ENCODE measurements at places on chromosomes 4 and X. TPM values are rescaled to one million over a fixed set of nuclear protein-coding genes. Genes with fewer than 3 reads are reported as not detected.

DNA sequence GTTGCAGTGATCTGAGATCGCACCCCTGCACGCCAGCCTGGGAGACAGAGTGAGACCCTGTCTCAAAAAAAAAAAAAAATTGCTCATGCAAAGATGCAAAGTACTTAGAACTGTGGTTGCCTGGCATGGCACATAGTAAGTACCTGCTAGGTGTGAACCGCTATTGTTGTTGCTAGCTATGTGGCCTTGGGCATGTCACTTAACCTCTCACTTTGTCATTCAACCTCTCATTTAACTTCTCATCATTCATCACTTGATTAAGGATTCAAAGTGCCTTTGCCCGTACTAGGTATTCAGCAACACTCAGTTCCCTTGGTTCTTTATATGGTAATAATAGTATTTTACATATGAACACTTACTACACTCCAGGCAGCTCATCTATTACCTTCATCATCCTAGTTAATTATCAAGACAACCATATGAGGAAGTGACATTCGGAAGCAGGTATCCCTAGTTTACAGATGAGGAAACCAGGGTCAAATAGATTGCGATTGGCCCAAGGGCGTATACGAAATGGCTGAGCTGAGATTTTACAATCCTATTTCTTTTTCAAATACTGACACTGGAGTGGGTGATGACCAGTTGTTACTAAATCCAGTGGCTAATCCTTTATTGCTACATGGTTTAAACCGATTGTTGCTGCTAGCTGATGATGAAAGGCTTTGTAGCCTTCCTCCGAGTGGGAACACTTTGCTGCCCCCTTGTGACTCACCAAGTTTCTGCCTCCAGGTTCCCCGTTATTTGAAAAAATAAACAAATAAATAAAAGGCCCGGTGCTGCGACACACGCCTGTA, 28.8 kb upstream of the SOWAHD start:
- no peaks in the 10 kb centered on the region for H3K27me3 ChIP-seq
- H3K4me3 ChIP-seq, result no peak overlapping the region
- no peaks in the 10 kb centered on the region for H3K4me1 ChIP-seq
- peak; percentile 60 for DNase-seq
- H3K36me3 ChIP-seq, result peaks cover 3% of the 10 kb centered on the region
- H3K27ac ChIP-seq, result no peak overlapping the region

SPCS3 gene
- total RNA-seq, result 109 TPM

DGAT2L6 gene
- total RNA-seq, result not detected

- H3K27ac ChIP-seq, result no peak overlapping the region
- H3K4me3 ChIP-seq, result no peak overlapping the region
- DNase-seq, result no peak
- peaks cover 25% of the 10 kb centered on the region for H3K36me3 ChIP-seq
Observed at GRCh38 chrX:15694941-15695451, 30.4 kb upstream of the CLTRN start.

TIGD2 gene
- 10.1 TPM for total RNA-seq

DNAAF6 gene
- not detected for total RNA-seq

DNA sequence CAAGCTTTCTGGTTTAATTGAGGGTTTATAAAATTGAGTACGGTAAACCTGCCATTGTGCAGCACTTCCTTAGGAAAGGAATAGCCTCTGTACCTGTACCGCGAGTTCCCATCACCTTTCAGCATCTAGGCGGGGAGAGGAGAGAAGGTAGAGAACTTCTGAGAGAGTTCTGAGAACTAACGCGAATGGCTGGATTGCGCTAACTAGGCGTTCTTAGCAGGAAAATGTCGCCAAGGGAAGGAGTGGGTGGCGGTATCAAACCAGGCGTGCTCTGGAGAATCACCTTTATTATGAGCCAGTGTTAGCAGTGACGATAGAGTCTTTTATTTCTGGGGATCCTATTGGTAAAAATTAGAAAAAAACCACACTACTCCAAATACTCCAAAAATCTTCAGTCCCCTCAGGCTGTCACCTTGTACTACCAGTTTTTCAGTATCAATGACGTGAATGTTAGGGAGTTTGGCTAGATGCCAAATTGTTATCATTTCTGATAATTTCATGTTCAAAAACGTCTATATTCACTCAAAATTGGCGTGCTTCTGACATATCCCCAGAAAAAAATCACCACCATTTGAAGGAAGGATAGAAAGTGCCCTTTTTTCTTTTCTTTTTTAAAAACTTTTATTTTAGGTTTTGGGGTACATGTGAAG, 1.4 kb downstream of the UGT8 start:
- H3K27ac ChIP-seq, result no peak overlapping the region
- peaks cover 3% of the 10 kb centered on the region for H3K4me1 ChIP-seq
- H3K27me3 ChIP-seq, result no peaks in the 10 kb centered on the region
- peak overlapping the region; percentile 96 for H3K4me3 ChIP-seq
- peaks cover 11% of the 10 kb centered on the region for H3K36me3 ChIP-seq
- peak; percentile 34 for DNase-seq

NELFA gene
- total RNA-seq, result 55.0 TPM

DNA sequence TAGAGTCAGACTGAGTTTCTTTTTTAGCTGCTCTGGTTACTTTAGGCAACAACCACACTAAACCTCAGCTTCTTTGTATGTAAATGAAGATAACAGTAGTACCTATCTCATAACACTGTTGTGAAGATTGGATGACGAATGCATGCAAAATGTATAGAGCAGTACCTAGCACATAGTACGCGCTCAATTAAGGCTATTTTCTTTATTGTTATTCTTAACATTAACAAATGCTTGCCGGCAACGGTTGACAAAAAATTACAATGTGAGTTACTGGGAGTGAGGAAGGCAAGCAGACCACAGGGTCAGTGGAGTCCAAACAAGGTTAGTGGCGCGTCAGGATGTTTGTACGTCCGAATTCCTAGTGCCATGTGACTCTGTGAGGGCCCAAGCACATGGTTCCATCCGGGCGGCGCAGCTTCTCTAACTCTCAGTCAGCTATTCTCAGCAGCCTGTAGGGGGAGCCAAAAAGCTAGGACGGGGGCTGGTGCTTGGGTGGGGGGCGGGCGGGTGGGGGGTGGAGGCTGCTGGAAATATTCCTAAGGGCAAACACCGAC, 821 bp upstream of the NALF2 start:
- H3K27ac ChIP-seq, result no peak overlapping the region
- no peaks in the 10 kb centered on the region for H3K4me1 ChIP-seq
- peaks cover 9% of the 10 kb centered on the region for H3K36me3 ChIP-seq
- H3K27me3 ChIP-seq, result no peaks in the 10 kb centered on the region

- no peak for DNase-seq
- H3K36me3 ChIP-seq, result no peaks in the 10 kb centered on the region
- H3K27me3 ChIP-seq, result no peaks in the 10 kb centered on the region
Observed at GRCh38 chr4:112184438-112184837, 39.2 kb downstream of the FAM241A start.

DNA sequence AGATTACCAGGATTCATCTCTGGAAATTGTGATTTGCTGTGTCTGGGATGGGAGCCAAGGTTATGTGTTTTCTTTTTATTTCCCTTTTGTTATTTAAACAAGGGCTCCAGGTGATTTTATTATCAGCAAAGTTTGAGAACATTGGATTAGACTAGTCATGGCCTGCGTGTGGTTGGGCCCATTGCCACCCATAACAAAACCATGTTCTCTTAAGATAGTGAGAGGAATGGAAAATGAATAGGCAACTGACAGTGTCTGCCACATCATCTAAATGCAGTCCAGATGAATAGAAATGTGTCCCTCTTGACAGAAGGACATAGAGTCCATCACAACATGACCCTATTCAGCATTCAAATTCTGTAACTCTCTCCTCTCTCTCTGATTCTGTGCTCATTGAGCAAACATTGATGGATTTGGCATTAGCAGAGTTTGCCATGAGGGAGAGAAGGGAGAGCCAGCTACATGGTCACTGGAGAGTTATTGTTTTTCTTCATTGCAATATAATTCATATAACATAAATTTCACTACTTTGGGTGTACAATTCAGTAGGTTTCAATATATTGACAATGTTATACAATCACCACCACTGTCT, 11.7 kb downstream of the XK start:
- H3K4me3 ChIP-seq, result no peak overlapping the region
- no peak overlapping the region for H3K27ac ChIP-seq
- H3K27me3 ChIP-seq, result no peaks in the 10 kb centered on the region
- no peaks in the 10 kb centered on the region for H3K36me3 ChIP-seq
